ENCODE measurements at places on chromosomes 5 and 9. TPM values are rescaled to one million over a fixed set of nuclear protein-coding genes. Genes with fewer than 3 reads are reported as not detected.

- peak; percentile 74 for DNase-seq
Measured at GRCh38 chr5:34740389-34740806, 84.3 kb downstream of the RAI14 start.

ORM2 gene
- 0.79 TPM for total RNA-seq

OLFML2A gene
- 49.1 TPM for total RNA-seq

DNA sequence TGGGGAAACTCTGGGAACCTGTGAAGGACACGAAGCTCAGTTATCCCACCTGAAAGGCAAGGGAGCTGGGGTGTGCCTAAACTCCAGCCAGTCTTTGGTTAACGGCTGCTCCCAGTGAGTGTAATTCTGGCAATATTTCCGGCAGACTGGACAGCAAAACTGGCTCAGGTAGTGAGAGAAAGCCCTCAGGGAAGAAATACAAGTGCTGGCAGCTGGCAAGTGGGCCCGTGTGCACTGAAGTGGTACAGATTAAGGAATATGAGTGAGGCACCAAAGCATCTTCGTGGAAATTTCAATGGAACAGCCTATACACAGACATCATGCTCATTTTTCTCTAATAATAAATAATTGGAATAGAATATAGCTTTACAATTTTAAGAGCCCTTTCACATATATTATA is 56.2 kb downstream of the ABHD17B start:
- DNase-seq = no peak
